Suppressor macrophage (primary cell): ENCODE measurements at places on chromosomes 4 and X.

GRCh38 chr4:54146139-54146538 is 46.2 kb downstream of the GSX2 start:
- no peak for DNase-seq

DNA sequence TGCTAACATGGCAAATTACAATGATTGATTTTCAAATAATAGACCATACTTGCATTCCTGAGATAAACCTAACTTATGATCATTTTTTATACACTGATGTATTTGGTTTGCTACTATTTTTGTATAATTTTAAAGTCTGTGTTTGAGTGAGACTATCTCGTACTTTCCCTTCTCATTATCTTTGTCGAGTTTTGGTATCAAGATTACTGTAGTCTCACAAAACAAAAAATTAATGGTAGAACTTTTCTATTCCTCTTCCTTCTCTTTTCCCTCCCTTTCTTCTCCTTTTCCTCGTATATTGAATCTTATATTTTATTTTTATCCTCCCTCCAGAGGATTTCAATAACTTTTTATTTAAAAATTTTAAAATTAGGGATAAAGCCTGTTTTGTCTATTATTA is 41.5 kb downstream of the RGS12 start:
- no peak for DNase-seq

- DNase-seq: peak; percentile 86
Observed at GRCh38 chr4:6974138-6974848, 64.7 kb downstream of the TBC1D14 start.

- DNase-seq: no peak
Observed at GRCh38 chr4:99640676-99641075, 17.0 kb downstream of the C4orf54 start.

- no peak for DNase-seq
Observed at GRCh38 chr4:130703211-130703935, 1607.4 kb downstream of the C4orf33 start.

GRCh38 chr4:108003982-108004515 is 14.4 kb downstream of the HADH start:
- DNase-seq: no peak

DNA sequence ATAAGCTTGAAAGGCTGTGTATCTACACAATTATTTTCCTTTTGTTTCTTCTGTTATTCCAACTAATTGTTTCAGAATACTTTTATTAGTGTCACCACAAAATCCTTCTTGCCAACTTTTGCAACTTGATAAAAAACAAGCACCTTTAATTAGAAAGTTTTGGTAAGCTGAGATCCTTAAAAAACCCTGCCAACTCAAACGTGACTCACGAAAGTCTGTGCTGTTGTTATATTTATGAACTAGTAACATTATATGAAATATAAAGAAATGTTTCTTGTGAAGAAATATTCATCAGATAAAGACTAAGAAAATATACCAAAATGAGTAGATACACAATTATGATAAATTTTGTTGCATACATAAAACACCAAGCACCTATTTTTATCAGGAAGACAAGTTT is 49.0 kb downstream of the HUWE1 start:
- DNase-seq: no peak

GRCh38 chrX:107135965-107136307 is 17.3 kb upstream of the RBM41 start:
- no peak for DNase-seq

DNA sequence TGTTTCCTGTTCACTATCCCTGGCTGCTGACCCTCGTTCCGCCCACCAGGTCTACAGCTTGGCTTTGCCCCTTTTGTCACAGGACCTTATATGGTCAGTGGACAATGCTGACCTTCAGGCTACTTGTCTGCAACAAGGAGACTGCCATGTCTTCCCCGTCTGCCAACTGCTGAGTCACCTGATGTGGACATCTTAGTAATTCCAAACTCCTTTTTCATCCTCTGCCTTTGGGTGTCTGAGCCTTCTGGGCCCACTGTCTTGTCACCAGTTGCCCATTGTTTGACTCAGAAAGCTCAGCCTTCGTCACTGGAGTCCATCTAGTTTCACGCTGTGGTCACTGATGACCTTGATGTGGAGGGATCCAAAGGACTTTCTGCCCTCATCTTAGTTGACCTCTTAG is 30.2 kb downstream of the GPRIN3 start:
- DNase-seq: no peak
